Upper lobe of left lung (tissue), 6 donors: ENCODE measurements at places on chromosomes 7 and 10.

DNA sequence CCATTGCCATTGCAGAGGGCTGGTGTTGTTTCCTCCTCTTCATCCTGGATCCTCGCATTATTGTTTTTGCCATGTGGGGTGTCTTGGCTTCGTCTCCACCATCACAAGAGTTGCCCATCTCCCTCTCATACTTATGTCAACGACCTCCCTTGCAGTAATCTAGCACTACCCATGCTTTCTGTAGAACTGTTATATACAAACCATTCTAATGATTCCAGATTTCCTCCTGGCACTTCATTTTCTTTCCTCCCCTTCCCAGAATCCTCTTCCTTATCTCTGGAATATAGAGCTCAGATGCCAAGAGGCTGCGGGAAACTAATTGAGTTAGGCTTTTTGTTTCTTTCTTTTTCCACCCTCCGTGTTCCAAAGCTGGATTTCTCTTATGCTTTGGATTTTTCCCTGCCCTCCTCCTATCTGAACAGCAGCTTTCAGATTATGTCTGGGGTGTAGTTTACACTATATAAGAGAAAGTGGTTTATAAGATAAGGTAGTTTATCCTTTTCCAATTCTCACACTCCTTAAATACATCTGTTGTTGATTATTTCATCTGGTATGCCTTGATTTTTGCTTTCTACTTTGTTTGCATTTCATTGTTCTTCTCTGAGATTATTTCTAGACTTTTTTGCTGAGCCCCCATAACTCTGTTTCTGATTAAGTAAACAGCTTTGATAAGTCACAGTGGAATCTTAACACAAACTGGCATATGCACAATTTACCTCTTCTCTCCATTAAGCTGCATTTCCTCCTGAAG, 264.1 kb downstream of the BICC1 start:
- DNase-seq, result no peak

- no peak for DNase-seq
Observed at GRCh38 chr7:105279688-105280007, 109.1 kb downstream of the SRPK2 start.

- no peak for DNase-seq
Observed at GRCh38 chr10:76150876-76151288, 719.5 kb downstream of the LRMDA start.

- DNase-seq, result no peak
Observed at GRCh38 chr10:3469639-3470020, 297.0 kb upstream of the PITRM1 start.

DNA sequence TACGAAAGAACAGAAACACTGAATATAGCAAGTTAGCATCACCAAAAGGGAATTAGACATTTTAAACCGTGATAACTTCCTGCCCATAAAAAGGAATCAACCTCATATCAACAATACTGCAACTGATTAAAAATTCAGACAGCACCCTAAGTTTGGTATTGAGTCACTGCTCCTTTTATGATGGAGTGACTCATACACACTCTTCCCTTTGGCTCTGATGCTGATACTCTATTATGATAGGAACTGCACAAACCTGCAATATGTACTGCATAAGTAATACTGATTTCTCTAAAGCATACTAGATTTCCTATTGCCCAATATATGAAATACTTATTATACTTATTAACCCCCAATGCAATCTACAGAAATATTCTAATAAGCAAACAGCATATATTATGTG, 118.7 kb downstream of the PARD3 start:
- no peak for DNase-seq

DNA sequence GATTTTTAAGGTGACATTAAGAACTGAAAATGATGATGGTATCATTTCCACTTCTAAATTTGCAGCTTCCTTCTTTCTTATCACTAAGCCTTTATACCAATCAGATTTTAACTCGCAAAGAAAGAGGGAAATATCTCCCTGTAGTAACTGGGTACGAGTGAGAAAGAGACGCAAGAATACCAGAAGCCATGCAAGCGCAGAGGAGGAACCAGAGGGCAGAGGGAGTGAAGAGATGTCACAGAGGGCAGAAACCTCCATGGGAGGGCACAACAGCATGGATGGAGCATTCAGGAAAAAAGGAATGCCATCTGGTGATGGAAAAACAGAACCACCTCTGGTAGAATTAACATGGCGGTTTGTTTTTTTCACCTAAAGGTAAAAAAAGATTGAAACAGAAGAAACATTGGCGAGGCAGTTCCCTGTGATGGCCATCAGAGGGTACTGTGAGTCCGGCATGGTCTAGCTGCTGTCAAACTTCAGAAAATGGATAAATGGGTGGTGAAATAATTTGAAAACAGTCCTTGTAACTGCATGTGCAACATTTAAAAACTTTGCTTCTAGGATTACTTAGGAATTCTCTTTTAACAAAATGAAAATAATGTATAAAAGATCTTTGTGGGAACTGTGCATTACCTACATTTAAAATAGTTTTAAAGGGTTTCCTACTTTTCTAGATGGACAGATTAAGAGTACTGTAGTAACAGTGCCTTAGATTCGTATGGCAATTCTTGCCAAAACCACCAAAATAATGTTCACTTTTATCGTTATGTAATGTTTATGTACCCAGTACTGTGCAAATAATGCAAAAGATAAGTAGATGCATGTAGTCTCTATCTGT, 91.8 kb downstream of the ARHGAP12 start:
- no peak for DNase-seq

DNA sequence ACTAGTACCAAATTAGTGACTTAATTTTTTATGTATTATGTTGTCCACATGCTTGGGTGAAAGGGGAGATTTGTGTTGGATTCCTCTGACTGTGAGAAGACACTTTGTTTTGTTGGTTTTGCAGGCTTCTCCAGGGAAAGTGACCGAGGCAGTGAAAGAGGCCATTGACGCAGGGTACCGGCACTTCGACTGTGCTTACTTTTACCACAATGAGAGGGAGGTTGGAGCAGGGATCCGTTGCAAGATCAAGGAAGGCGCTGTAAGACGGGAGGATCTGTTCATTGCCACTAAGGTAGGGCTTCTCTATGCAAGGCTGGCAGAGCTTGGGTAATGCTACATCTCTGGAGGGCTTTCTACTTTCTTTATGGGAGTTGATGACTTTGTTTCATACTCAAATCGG, 4.5 kb downstream of the AKR1E2 start:
- DNase-seq, result no peak
